ENCODE measurements at places on chromosomes 1 and 21. TPM values are rescaled to one million over a fixed set of nuclear protein-coding genes. Genes with fewer than 3 reads are reported as not detected.

The S100A2 gene
- total RNA-seq: not detected

- DNase-seq: no peak
Observed at GRCh38 chr1:23376890-23377811, 7.5 kb upstream of the ZNF436 start.

The XPR1 gene
- total RNA-seq: 21.9 TPM

- no peak for DNase-seq
Observed at GRCh38 chr1:9262096-9262986, 27.8 kb downstream of the H6PD start.

GRCh38 chr1:966704-967300 lies 520 bp downstream of the PLEKHN1 start:
- peak; percentile 89 for DNase-seq

DNA sequence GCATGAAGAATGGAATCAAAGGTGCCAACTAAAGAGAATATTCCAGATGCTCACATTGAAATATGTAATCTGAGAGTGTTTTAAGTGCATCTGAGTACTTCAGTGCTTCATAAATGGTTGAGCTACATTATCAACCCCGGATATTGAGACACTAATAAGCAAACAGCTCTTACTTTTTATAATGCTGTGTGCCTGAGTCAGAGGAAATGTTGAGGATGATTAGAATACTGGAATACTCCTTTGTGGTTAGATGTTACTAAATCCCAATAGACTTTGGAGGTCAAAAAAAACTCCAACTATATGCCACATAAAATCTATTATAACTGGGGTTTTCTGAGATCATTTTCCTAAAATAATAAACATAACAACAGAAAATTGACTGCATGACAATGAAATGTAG lies 12.5 kb upstream of the KCNA3 start:
- DNase-seq: no peak

All from stomach (tissue), 19 donors.